ENCODE measurements at places on chromosomes 6 and 20. TPM values are rescaled to one million over a fixed set of nuclear protein-coding genes. Genes with fewer than 3 reads are reported as not detected.

GRCh38 chr20:44910690-44911262 lies 916 bp downstream of the PABPC1L start:
- H3K27ac ChIP-seq = no peak overlapping the region
- peak overlapping the region; percentile 71 for H3K4me3 ChIP-seq
- no peaks in the 10 kb centered on the region for H3K27me3 ChIP-seq
- DNase-seq = no peak
- peaks cover 8% of the 10 kb centered on the region for H3K4me1 ChIP-seq

- no peak overlapping the region for H3K4me3 ChIP-seq
- H3K27ac ChIP-seq = no peak overlapping the region
- H3K36me3 ChIP-seq = no peaks in the 10 kb centered on the region
- H3K27me3 ChIP-seq = no peaks in the 10 kb centered on the region
Measured at GRCh38 chr6:144756469-144756868, 471.3 kb downstream of the UTRN start.

- H3K27ac ChIP-seq = no peak overlapping the region
- no peak overlapping the region for H3K4me3 ChIP-seq
- no peaks in the 10 kb centered on the region for H3K4me1 ChIP-seq
- no peak for DNase-seq
Measured at GRCh38 chr6:119658917-119659316, 309.4 kb upstream of the MAN1A1 start.

- H3K27ac ChIP-seq = no peak overlapping the region
- no peaks in the 10 kb centered on the region for H3K4me1 ChIP-seq
- no peak overlapping the region for H3K4me3 ChIP-seq
- no peaks in the 10 kb centered on the region for H3K27me3 ChIP-seq
- no peaks in the 10 kb centered on the region for H3K36me3 ChIP-seq
- no peak for DNase-seq
Measured at GRCh38 chr6:108793516-108794251, 54.5 kb upstream of the ARMC2 start.

- H3K36me3 ChIP-seq = no peaks in the 10 kb centered on the region
- peaks cover 12% of the 10 kb centered on the region for H3K4me1 ChIP-seq
- no peaks in the 10 kb centered on the region for H3K27me3 ChIP-seq
Measured at GRCh38 chr6:190596-191395, 101.5 kb upstream of the DUSP22 start.

GRCh38 chr6:154508573-154509375 lies 1.7 kb downstream of the CNKSR3 start:
- peak overlapping the region; percentile 90 for H3K4me3 ChIP-seq
- no peaks in the 10 kb centered on the region for H3K36me3 ChIP-seq
- DNase-seq = no peak

DNA sequence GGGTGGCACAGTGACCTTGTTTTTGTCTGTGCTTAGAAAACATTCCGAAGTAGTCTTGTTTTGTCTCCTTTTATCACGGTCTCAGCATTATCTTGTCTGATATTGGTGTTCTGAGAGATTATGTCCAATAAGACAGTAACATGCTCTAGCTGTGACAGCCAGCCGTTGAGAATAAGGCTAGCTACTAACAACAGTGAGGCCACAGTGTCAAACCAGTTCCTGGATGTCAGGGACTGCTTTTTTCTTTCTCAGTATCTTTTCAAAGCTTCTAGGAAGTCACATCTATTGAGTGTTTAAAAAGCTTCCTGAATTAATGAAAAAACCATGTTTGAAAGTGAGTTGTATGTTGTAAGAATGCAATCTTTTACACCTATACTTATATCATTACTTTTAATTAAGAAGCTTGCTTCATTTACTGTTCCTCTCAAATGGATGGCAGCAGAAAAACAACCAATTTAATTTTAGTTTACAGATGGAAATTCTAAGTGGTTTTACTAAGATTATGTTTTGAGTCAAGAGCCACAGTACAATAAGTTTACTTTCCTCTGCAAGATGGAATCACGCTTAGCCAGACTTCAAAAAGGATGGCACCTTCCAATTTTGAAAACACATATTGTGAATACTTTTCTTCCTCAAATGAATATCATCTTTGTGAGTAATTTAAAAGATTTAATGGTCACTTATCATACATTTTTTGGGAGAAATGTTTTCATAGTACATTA lies 53.1 kb downstream of the MAP3K7 start:
- no peak overlapping the region for H3K27ac ChIP-seq
- H3K27me3 ChIP-seq = no peaks in the 10 kb centered on the region
- no peak for DNase-seq
- no peak overlapping the region for H3K4me3 ChIP-seq

DNA sequence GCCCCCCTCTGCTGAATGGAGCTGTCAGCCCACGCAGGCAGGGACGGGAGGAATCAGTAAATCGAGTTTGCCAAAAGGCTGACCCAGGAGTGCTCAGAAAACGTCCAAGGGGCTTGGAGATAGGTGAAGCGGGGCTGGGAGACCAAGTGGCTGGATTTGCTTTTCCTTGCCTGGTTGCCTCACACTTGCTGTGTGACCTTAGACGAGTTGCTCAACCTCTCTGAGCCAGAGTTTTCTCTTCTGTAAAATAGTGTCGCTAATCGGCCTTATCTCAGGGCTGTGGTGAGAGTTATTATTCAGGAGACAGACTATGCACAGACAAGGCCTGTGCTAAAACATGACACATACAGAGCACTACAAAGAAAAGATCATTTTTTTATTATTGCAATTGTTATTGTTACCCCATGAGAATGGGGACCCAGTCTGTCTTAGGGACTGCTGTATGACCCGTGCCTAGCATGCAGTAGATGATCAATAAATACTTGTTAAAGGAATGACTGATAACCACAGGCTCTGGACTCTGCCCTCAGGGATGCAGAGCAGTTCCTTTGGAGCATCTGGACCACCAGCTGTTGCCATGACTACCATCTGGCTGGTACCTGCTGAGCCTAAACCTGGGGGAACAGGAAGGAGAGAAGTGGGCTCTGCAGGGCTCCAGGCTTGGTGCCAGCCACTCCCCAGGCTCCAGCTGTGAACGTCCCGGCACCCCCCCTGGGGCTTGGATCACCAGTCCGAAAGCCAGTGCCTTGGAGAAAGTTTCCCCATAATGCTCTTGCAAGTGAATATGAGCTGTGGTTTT lies 901 bp downstream of the KCNK15 start:
- no peaks in the 10 kb centered on the region for H3K27me3 ChIP-seq
- H3K36me3 ChIP-seq = no peaks in the 10 kb centered on the region
- peak overlapping the region; percentile 40 for H3K27ac ChIP-seq

DNA sequence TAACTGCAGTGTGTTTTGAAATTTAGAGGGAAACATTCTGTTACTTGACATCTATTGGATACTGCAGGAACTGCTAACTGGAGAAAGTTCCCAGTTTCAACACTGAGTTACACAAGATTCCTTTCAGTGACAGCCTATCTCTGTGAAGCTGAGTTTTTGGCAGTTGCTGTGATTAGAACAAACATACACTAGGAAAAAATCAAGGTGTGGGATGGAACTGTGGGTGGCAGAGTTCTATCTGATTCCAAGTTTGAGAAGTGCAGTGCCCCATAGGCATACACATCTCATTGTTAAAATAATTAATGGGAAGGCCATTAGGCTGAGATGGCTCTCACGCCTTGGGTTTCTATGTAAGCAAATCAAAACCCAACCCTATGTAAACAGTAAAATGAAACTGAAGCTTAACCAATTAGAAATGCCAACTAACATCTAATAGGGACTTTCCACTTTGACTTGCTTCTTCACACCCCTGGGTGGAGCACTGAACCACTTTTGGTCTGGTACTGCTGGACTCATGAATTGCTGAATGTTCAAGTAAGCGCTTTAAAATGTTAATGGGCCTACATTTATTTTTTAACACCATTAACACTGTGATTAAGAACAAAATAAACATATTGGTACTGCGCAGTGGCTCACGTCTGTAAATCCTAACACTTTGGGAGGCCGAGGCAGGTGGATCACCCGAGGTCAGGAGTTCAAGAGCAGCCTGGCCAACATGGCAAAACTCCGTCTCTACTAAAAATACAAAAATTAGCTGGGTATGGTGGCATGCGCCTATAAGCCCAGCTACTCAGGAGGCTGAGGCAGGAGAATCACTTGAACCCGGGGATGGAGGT lies 55.2 kb upstream of the TBC1D7 start:
- H3K4me3 ChIP-seq = no peak overlapping the region
- no peaks in the 10 kb centered on the region for H3K36me3 ChIP-seq
- peak overlapping the region; percentile 69 for H3K27ac ChIP-seq
- H3K4me1 ChIP-seq = peaks cover 67% of the 10 kb centered on the region
- H3K27me3 ChIP-seq = no peaks in the 10 kb centered on the region

DNA sequence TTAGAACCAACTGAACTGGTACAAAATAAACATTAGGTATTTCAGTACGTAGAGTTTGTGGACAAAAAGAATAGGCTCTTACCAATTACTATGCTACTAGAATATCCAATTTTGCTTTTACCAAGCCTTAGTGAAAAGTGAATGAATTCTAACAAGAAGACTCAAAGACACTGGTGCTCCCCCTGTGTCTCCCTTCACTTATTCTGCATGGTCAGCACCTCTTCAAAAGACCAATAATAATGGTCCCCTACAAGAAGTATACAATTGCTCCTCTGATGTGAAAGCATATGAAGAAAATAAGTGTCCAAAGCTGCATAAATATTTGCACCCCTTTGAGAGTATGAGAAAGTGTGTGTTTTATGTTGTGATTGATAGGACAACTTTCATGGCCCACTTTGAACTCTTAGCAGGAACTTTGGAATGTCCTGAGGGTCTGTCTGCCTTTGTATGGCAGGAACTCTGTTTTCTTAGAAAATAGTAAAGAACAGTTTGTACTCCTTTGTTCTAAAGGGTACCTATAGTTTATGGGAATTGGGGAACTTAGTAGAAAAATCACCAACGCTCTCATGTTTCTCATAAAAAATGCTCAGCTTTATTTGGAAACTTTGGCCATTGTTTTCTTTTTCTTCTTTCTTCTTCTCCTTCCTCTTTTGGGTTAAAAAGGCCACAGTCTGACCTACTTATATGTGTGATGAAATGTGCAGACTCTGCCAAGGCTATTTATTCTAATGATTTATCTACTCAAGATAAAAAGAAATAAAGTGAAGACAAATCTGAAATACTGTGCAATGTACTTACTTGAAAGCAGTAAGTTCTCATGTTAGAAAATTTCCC lies 352.4 kb downstream of the LAMA2 start:
- H3K36me3 ChIP-seq = no peaks in the 10 kb centered on the region
- no peak overlapping the region for H3K4me3 ChIP-seq
- DNase-seq = no peak

GRCh38 chr20:38315290-38315966 lies 11.5 kb downstream of the BPI start:
- no peaks in the 10 kb centered on the region for H3K27me3 ChIP-seq
- DNase-seq = no peak
- H3K27ac ChIP-seq = no peak overlapping the region
- no peaks in the 10 kb centered on the region for H3K4me1 ChIP-seq

DNA sequence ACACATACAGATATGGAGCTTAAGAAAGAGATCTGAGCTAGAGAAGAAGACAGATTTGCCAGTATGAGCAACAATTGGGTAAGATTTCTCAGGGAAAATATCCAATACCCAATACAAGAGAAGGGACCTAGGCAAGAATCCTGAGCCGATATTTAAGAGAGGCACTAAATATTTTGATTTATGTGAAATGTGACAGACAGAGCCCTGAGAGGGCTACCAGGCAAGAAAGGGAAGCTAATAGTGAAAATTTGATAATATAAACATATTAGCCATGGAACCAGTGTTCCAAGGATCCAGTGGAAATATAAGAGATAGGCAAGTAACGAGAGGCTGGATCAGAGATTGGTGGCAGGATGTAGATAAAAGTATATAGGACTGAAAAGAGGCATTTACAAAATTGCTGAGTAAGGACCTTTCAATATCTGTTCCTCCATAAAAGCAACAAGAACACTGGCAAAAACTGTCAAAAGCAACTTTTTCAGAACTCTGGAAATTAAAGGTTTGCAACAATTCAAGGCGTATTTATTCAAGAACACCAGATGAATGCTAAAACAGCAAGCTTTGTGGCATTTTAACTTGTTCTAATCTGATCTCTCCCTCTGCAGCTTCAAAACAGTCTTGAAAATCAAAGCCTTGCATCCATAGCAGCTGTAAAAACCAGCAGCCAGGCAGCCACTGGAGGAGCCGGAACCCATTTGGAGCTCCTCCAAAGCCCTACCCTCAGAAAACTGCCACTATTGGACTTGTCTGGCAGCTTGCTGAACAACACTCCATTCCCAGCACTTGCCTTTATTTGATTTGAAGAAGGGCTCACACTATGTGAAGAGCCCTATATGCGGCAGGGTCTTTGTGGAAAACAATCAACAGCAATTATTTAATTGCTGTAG lies 58.8 kb downstream of the REV3L start:
- H3K36me3 ChIP-seq = peaks cover under 1% of the 10 kb centered on the region
- H3K4me3 ChIP-seq = no peak overlapping the region
- H3K27ac ChIP-seq = no peak overlapping the region
- H3K27me3 ChIP-seq = no peaks in the 10 kb centered on the region

GRCh38 chr6:144594585-144594984 lies 309.4 kb downstream of the UTRN start:
- no peaks in the 10 kb centered on the region for H3K4me1 ChIP-seq
- H3K36me3 ChIP-seq = no peaks in the 10 kb centered on the region
- H3K27me3 ChIP-seq = no peaks in the 10 kb centered on the region
- no peak overlapping the region for H3K27ac ChIP-seq
- DNase-seq = no peak
- no peak overlapping the region for H3K4me3 ChIP-seq

DNA sequence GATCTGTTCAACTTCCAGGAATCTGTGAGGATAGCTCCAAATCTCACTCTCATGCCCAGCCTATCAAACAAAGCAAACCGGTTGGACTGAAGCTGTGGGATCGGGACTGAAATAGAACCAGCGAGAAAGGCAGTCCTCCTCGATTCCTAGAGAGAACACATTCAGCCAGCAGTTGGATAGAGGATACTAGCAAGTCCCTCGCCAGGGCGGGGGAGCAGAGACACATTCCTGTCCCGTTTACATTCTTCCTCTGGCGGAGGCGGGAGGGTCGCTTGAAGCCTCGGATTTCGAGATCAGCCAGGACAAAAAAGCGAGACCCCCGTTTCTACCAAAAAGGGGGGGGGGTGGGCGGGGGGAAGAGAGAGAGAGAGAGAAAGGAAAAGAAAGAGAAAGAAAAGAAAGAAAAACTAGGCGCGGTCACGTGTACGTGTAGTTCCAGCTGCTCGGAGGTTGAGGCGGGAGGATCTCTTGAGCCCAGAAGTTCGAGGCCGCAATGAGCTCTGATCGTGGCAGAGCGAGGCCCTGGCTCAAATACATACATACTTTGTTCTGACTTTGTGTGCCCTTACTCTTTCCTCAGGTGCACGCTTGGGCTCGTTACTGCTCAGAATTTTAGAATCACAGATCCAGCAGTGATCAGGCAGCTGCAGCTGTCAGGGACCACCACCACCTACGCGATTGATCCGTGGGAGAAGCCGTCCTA lies 19.5 kb downstream of the ZNF311 start:
- H3K36me3 ChIP-seq = no peaks in the 10 kb centered on the region
- peaks cover 20% of the 10 kb centered on the region for H3K27me3 ChIP-seq
- peaks cover 7% of the 10 kb centered on the region for H3K4me1 ChIP-seq
- H3K27ac ChIP-seq = peak overlapping the region; percentile 70
- no peak for DNase-seq

- peaks cover 10% of the 10 kb centered on the region for H3K4me1 ChIP-seq
- no peaks in the 10 kb centered on the region for H3K27me3 ChIP-seq
- DNase-seq = no peak
- H3K36me3 ChIP-seq = no peaks in the 10 kb centered on the region
Measured at GRCh38 chr6:3039384-3039783, 28.9 kb upstream of the RIPK1 start.

GRCh38 chr6:67073938-67074337 lies 1366.9 kb upstream of the EYS start:
- H3K36me3 ChIP-seq = no peaks in the 10 kb centered on the region
- no peak for DNase-seq
- H3K27me3 ChIP-seq = no peaks in the 10 kb centered on the region
- no peaks in the 10 kb centered on the region for H3K4me1 ChIP-seq
- H3K27ac ChIP-seq = no peak overlapping the region
- H3K4me3 ChIP-seq = no peak overlapping the region

Gene NR2E1
- not detected for total RNA-seq

Gene SCP2D1
- not detected for total RNA-seq
